ENCODE measurements at places on chromosomes 12 and 14.

DNA sequence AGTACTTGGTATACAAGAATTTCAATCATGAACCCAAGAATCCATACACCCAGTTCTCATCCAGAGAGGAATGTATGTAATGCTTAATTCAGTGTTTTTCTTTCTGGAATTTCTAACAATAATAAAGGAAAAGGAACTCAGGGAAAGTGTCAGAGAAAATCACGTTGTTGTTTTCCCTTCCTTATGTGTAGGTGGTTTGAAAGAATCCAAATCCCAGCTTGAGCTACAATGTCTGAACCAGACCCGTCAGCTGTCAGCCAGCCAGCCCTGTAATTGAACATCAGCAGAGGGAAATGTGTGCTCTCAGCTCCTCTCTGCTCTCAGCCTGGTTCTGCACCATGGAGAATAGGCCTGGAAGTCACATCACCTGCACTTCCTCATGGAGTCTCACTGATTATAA, 126.5 kb downstream of the TMEM30B start:
- DNase-seq, result no peak

GRCh38 chr14:68977718-68978171, 1.4 kb downstream of the ACTN1 start:
- DNase-seq, result peak; percentile 36

GRCh38 chr14:69760810-69761209, 6.1 kb upstream of the SRSF5 start:
- no peak for DNase-seq

GRCh38 chr14:100246809-100247428, 8.0 kb downstream of the YY1 start:
- DNase-seq, result peak; percentile 40

DNA sequence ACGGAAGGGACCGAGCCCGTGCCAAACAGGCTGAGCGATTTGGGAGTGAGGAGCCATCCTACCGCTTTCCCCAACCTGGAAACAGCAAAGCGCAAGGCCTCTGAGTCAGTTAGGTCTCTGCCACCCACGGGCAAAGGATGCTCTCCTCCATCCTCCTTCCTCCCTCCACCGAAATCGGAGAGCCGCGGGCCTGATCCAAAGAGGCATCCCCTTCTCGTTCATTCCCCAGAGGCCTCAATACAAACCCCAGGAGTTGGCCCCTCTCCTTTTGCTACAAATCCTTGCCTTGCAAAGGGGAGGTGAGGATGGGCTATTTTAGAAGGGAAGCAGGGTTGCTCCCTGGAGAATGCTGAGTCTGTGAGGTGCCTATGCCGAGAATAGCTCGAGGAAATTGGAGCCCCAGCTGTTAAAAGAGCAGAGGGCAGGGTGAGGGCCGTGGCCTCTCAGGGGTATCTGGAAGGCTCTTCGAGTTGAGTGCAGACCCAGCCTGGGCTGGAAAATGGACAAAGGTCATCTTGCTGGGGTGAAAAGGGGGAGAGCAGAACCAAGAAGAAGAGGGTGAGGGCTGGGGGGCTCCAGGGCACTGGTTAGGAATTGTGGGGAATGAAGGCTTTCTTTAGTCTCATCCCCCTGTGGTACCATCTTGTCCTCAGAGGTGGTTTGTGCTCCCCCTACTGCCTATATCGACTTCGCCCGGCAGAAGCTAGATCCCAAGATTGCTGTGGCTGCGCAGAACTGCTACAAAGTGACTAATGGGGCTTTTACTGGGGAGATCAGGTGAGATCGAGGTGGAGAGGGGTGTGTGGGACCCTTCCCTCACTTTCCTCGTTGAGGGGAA, 1.1 kb downstream of the TPI1 start:
- DNase-seq, result no peak

GRCh38 chr12:72338437-72338836, 66.3 kb downstream of the TRHDE start:
- no peak for DNase-seq

DNA sequence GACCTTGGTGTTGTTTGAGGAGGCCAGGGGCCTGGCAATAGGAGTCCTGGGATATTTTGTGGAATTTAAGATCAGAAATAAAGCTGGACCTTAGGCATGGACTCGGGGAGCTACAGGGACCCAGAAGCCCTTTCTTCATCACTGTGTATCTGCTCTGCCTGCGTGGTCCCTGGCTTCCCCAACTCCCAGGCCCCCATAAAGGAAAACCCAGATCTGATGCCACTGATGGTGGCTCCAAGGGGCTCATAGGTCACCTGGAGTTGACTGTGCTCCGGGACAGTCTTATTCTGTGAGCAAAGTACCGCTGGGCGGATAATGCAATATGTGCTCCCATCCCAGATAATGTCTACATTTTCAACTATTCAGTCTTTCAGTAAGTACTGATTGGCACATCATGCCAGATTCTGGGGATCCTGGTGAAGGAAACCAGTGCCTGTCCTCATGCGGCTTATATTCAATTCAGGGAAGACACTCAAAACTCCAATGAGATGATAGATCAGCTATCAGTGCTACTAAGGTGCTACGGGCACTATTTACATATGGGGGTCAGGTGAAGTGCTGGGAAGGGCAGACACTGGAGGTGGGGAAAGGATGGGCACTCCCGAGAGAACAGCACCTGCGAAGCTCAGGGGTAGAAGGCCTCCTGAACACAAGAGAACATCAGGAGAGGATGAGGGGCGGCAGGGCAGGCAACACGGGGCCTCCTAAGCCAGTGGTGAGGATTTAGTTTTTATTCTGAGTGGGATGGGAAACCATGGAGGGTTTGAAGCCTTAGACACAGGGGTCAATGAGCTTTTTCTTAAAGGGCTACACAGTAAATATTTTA, 5.5 kb upstream of the SELPLG start:
- no peak for DNase-seq

DNA sequence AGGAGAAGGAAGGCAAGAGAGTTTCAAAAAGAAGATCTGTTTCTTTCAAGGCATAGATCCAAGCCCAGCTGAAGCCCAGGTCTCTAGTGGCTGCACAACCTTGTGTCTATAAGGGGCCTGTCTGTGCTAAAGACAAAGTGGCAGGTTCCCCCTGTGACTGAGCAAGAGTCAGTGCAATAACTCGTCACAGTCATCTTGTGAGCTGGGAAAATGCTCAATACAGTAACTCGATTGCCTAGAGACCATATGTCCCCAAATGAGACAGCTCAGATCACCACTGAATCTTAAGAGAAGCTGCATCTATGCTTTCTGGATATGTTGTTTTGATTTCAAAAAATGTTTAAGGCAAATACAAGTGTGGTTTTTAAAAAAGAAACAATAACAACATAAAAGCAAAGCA, 24.2 kb downstream of the ST8SIA1 start:
- no peak for DNase-seq

GRCh38 chr12:32605326-32606095, 73.6 kb upstream of the DNM1L start:
- DNase-seq, result no peak

DNA sequence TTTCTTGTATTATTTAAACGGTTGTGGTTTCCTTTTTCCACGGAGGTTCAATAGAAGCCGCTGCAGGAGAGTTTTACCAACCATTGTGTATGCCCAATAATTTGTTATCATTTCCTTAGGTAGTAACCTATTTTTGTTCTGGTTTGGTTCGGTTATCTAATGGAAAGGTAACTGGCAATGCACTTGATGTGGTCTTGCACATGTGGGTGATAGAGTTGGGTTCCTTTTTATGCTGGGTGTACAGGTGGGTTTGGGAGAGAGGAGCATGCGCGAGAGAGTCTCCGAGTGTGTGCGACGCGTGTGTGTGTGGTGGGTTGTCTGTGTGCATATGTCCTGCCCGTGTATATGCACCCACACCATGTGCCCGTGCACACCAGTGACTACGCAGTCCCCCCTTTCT, 102.7 kb upstream of the FKBP4 start:
- DNase-seq, result no peak

DNA sequence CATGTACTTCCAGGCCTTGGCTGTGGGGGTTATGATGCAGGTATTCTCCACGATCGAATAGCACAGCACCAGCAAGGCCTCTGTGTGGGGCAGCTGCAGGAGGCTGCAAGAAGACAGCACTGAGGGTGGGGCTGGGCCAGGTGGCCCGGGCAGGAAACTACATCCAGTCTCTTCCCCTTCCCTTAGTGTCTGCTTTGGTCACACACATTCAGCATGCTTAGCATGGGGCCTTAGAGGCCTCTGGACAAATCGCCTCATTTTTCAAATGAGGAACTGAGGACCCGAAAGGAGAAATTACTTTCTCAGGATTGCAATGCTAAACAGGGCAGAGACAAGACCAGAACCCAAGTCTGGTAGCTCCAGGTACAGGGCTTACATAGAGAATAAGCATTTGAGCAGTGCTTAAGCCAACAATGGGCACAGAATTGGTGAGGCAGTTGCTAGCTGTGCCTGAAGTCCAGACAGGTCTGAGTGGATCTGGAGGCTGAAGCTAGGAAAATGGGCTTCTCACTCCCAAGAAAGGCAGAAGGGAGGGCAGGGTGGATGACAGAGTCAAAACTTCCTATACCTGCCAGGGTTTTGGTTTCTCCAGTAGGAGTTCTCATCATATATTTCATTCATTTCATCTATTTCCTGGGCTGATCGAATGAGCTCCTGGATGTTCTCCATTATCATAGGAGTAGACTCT, 3.5 kb downstream of the ACRBP start:
- no peak for DNase-seq

DNA sequence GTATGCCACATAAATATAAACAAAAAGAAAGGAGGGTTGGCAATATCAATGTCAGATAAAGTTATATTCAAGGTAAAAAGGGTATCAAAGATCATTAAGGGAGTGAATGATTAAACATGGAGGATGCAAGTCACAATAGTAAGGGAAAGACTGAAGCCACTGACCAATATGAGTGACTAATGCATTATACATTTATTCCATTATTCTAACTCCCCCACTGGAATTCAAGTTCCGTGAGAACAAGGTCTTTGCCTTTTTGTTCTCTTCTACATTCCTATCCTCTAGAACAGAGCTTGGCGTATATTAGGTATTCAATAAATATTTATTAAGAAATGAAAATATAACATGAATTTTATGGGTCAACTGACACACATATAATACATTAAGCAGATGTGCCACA, 30.7 kb downstream of the MAP4K5 start:
- DNase-seq, result no peak

DNA sequence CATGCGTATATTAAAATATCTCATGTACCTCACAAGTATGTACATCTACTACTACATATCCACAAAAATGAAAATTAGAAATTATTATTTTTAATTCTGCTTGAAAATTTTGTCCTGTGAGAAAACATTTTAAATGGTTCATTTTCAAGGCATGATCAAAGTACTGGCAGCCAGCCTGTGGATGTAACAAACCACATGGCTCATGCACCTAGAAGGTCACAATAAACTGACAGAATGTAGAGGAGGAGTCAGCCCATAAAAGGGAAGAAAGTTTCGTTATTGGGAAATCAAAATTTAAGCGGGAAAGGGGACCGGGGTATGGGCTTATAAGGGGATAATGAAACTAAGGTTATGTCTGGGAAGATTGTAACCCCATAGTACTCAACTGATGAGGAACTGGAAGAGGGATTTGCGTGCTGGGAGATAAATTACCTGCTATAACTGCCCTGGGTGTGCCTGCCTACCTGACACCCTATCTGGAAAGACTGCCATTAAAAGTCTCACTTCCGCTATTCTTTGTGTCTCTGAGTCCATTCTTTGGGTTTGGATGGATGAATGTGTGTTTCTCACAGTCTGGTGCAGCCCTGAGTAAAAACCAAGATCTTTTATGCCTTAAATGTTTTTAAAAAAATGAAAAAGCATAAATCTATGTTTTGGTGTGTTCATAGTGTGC, 62.2 kb upstream of the PCED1B start:
- no peak for DNase-seq

DNA sequence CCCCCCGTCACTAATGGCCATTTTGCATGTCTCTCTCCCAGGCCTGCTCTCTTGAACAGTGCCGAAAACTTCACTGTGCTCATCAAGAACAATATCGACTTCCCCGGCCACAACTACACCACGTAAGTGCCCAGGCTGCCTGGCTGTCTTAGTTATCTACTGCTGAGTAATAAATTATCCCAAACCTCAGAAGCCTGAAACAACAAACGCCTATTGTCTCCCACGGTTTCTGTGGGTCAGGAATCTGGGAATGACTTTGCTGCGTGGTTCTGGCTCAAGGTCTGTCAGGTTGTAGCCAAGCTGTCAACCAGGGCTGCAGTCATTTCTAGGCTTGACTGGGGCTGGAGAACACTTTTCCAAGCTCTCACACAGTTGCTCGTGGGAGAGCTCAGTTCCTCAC, 32.6 kb downstream of the P2RX7 start:
- DNase-seq, result no peak

DNA sequence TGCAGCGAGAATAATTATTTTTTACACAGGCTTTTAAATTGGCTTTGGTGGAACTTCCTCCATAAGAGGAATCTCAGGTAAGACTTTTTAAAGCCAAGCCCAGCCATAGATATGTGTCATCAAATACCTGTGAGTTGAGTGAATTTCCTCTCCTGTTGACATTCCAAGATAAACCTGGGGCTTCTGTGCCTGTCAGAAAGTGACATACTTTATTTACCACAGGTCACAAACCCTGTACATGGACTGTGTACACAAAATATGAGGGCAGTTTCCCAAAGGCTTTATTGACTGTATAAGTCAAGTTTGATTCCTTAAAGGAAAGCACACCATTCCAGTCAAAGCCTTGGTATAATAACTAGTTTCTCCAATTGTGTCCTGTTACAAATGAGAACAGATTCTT, 25.9 kb upstream of the SRSF5 start:
- DNase-seq, result no peak

DNA sequence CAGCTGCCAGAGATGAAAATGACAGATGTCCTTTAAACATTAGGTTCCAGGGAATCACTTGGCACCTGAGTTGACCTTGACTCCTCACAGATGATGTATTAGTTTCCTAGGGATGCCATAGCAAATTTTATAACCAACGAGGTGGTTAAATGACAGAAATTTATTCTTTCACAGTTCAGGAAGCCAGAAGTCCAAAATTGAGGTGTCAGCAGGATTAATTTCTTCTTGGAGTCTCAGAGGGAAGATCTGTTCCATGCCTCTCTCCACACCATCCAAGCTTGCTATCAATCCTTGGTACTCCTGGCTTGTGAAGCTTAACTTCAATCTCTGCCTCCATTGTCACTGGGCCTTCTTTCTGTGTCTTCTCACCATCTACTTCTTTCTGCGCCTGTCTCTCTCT, 249.7 kb upstream of the BTG1 start:
- no peak for DNase-seq

- DNase-seq, result no peak
Observed at GRCh38 chr14:68343534-68344118, 449.2 kb downstream of the ZFP36L1 start.

GRCh38 chr14:98501335-98501734, 770.7 kb downstream of the BCL11B start:
- no peak for DNase-seq

GRCh38 chr12:2876431-2877046, 435 bp downstream of the FOXM1 start:
- no peak for DNase-seq

DNA sequence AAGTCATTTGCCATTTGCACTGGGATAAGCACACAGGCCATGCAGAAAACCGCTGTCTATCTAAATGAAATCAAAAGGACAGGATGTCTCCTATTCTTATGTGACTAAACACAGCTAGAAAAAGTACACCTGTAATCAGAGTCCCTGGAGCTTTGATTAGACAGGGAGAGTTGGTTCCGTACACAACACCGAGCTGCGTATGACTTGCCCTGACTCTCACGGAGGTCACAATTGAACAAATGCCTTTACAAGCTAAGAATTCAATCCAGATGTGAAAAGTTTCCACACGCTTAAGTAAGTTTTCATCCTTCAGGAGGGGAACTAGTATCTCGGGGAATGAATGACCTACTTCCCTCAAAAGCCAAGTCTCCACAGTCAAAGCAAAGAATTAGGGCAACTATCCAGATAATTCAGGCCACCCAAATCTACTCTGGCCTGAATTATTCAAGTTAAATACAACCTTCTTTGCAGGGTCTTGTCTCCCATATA, 67.5 kb downstream of the RTN1 start:
- no peak for DNase-seq
